ENCODE measurements at places on chromosomes 16 and 17.

- peak; percentile 69 for DNase-seq
These were observed 27.0 kb upstream of the CAPNS2 start for GRCh38 chr16:55539488-55539887.

DNA sequence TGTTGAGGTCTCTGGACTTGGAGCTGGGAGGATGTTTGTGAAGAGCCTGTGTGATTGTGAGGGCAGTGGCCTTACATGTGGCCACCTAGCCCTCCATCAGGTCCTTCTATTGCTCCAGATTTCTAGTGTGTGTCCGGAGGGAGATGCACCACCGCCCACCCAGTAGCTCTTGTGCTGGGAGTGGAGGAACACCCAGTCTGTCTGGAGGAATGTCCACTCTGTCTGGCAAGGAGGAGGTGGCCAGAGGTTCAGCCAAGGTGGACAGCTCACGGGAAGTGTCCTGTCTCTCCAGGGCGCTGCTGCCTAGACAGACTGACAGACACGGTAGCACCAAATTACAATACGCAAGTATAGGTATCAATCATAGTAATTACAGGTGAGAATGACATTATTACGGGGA is 10.6 kb downstream of the RPTOR start:
- DNase-seq: no peak

GRCh38 chr17:30450125-30451027 is 26.8 kb upstream of the GOSR1 start:
- DNase-seq: no peak

DNA sequence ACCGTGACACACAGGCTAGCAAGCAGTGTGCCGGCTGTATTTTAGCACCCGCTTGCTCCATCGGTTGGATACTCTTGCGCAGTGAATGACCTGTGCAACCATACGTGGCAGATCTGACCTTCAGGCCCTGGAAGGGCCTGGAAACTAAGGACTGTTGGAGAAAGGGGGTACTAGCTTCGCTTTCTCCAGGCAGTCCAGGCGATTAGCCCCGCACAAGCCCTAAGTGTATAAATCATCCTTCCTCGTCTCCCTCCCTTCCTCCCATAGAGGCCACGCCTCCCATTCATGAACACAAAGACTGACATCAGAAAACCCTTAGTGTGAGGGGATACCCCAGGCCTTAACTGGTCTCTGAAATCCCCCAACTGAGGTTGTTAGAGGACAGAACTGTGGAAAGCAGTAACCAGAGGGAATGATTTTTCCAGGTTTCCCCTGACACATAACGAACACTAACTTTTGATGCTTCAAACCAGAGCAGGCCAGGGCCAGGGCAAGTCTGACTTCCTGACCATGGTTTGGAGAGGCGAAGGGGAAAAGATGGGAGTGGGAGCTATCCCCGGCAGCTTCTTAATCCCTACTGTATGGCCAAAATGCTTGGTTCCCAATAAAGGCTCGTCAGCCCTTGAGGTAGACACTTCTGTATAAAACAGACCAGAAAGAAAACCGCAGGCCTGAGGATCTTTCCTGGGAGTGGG is 1.4 kb upstream of the DYNLL2 start:
- DNase-seq: no peak

- DNase-seq: peak; percentile 32
These were observed 34.7 kb downstream of the SBK1 start for GRCh38 chr16:28326881-28327610.

DNA sequence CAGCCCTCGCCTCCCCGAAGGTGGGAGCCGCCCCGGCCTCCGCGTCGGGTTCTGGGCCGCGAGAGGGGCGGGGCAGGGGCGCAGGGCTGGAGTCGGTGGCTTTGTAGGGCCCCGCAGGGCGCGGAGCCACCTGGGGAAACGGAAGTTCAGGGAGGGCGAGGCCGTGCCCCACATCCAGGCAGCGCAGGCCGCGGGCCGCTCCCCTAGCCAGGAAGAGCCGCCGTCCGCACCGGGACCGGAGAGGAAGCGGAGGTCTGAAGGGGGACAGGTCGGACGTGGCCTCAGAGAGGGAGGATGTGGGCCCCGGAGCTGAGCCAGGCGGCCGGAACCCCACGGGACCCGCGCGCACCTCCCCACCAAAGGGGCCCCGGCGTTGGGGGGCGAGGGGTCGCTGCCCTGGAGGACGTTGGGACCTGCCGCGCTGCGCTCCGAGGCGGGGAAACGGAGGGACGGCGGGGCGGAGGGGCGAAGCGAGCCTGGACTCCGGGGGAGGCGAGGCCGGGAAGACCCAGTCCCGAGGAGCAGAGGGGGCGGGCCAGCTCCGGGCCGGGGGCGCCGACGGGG is 482 bp upstream of the SLC16A3 start:
- peak; percentile 43 for DNase-seq

GRCh38 chr16:90020838-90021382 is 1.7 kb upstream of the DBNDD1 start:
- DNase-seq: peak; percentile 51

DNA sequence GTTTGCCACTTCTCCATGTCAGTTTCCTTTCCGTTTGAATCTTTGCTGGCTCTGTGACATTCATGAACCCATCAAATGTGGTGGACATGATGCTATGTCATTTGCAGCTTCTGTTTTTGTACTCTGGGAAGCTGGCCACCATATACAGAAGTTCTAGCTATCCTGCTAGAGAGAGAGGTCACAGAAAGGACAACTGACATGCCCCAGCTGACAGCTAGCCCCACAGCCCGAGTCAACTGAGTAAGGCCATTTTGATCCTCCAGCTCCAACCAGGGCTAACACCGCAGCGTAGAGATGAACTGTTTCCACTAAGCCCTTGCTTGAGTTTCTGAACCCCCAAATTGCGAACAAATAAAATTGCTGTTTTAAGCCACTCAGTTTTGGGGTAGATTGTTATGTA is 33.8 kb downstream of the CCDC42 start:
- DNase-seq: peak; percentile 47

- no peak for DNase-seq
These were observed 7.8 kb downstream of the MPG start for GRCh38 chr16:85865-86264.

DNA sequence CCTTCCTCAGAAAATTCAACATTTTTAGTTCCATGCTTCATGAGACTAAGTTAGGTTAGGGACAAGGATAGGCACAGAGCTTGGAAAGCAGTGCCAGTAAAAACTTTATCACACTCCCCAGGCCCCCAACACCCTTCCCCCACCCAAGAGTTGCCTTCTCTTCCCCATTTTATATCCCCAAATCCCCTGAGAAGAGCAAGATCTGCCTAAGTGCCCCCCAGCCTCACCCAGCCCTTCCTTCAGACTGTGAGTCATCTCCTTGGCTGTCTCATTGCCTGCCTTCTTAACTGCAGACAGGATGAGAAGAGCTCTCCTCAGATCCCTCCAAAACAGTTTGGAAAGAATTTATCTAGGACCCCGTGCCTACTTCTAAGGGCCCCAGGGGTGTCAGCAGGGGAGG is 55.8 kb downstream of the NEUROD2 start:
- DNase-seq: no peak
